ENCODE measurements at places on chromosomes 3 and 15.

- no peaks in the 10 kb centered on the region for H3K27me3 ChIP-seq
- no peaks in the 10 kb centered on the region for H3K36me3 ChIP-seq
- H3K4me1 ChIP-seq: peaks cover 28% of the 10 kb centered on the region
- no peak for DNase-seq
- H3K4me3 ChIP-seq: no peak overlapping the region
These were observed 438 bp upstream of the SLC49A4 start for GRCh38 chr3:122794483-122794778.

DNA sequence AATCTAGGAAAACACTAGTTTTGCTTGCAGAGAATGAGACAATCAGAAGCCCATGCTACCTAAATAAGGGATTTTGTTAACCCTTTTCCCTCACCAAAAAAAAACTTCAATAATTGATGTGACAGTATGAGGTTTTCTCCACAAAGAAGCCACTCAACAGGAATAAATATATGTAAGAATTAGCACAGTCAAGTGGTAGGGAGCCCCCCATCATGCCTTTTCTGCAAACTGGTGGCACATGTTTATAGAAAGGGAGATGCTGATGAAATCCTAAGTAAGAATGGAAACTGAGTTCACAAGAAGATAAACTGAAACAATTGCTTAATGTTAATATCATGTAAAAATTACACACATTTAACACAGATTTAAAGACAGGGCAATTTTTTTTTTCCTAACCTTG, 51.0 kb downstream of the PHC3 start:
- no peak overlapping the region for H3K4me3 ChIP-seq
- peak overlapping the region; percentile 79 for H3K27ac ChIP-seq
- H3K36me3 ChIP-seq: peaks cover 45% of the 10 kb centered on the region
- no peaks in the 10 kb centered on the region for H3K27me3 ChIP-seq

- no peak overlapping the region for H3K4me3 ChIP-seq
- H3K27me3 ChIP-seq: no peaks in the 10 kb centered on the region
- no peak overlapping the region for H3K27ac ChIP-seq
These were observed 226.7 kb upstream of the MCTP2 start for GRCh38 chr15:94004697-94005096.

- no peaks in the 10 kb centered on the region for H3K4me1 ChIP-seq
- no peaks in the 10 kb centered on the region for H3K27me3 ChIP-seq
- no peak overlapping the region for H3K4me3 ChIP-seq
- H3K27ac ChIP-seq: no peak overlapping the region
- H3K36me3 ChIP-seq: no peaks in the 10 kb centered on the region
These were observed 282.6 kb upstream of the LRRC3B start for GRCh38 chr3:26340001-26340400.

DNA sequence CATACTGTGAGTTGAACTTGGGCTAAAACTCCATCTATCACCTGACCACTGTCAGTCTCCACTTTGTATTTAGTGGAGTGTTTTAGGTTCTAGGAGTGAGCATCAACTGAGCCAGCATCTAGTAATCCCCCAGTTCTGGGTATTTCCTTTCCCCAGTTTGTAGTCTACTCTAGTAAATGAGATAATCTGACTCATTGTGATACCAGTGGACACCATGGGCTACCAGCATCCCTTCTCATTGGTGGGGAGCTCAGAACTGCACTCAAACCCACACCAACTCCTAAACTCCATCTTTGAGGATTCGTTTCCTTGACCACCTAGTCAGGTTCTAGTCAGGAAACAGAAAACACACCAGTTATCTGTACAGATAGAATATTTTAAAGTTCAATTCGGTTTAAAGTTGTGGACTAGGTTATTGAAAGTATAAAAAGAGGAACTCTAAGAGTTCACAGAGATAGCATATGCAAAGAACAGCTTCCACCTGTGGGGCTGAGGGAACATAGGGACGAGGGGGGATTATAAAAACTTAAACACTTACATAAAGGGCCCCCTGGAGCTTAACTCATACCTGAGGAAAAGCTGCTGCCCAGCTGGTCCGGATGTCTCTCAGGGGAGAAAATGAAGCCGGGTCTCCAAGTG, 36.0 kb downstream of the LEO1 start:
- no peak overlapping the region for H3K4me3 ChIP-seq
- no peaks in the 10 kb centered on the region for H3K4me1 ChIP-seq
- no peaks in the 10 kb centered on the region for H3K27me3 ChIP-seq
- peak overlapping the region; percentile 63 for H3K27ac ChIP-seq
- H3K36me3 ChIP-seq: no peaks in the 10 kb centered on the region

DNA sequence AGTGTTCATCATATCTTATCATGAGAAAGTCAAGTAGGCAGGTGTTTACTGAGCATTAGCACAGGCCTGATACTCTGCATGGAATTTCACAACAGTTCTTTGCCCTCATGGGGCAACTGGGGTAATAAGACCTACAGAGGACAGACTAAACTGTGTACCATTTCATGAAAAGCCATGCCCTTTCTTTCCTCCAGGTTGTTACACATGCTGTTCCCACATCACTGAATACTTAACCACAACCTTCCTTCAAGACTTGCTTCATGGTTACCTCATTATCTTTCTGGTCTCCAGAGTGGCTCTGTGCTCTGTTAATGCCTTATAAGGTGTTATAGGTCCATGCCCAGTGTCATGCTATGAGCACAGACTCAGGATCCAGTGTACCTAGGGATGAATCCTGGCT, 28.2 kb upstream of the RSL24D1 start:
- H3K4me1 ChIP-seq: peaks cover 68% of the 10 kb centered on the region
- H3K36me3 ChIP-seq: peaks cover 45% of the 10 kb centered on the region

- H3K27me3 ChIP-seq: no peaks in the 10 kb centered on the region
- H3K4me1 ChIP-seq: no peaks in the 10 kb centered on the region
- no peaks in the 10 kb centered on the region for H3K36me3 ChIP-seq
- no peak overlapping the region for H3K4me3 ChIP-seq
- H3K27ac ChIP-seq: no peak overlapping the region
These were observed 265.0 kb downstream of the OPA1 start for GRCh38 chr3:193857996-193858395.

GRCh38 chr3:38722781-38723568, 73.5 kb upstream of the SCN5A start:
- H3K4me3 ChIP-seq: no peak overlapping the region
- no peaks in the 10 kb centered on the region for H3K4me1 ChIP-seq
- DNase-seq: no peak
- no peaks in the 10 kb centered on the region for H3K36me3 ChIP-seq

- H3K27ac ChIP-seq: no peak overlapping the region
- H3K36me3 ChIP-seq: no peaks in the 10 kb centered on the region
- no peak for DNase-seq
- no peak overlapping the region for H3K4me3 ChIP-seq
These were observed 261.3 kb downstream of the TBC1D5 start for GRCh38 chr3:17481116-17481515.
